ENCODE measurements at places on chromosomes 13 and 19.

DNA sequence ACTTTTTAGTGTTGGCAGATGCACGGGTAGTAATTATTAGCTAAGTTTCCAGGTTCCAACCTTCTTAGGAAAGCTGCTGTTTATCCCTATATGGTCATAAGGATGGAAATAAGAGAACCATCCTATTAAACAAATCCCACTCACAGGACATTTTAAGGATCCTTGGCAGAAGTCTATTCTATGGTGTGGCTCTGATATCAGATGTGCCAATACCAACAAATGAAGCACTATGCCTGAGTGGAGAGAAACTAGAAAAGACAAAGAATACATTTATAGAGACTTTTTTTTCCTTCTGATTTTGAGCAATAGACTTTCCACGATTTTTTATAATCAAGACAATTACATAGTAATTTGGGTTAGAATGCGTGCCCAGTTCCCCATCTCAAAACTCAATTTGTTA lies 12.6 kb downstream of the PCDH17 start:
- no peak for DNase-seq

- DNase-seq = peak; percentile 59
Measured at GRCh38 chr13:52158629-52159158, 703 bp downstream of the NEK3 start.

GRCh38 chr13:66111628-66112027 lies 1118.5 kb downstream of the PCDH9 start:
- no peak for DNase-seq

DNA sequence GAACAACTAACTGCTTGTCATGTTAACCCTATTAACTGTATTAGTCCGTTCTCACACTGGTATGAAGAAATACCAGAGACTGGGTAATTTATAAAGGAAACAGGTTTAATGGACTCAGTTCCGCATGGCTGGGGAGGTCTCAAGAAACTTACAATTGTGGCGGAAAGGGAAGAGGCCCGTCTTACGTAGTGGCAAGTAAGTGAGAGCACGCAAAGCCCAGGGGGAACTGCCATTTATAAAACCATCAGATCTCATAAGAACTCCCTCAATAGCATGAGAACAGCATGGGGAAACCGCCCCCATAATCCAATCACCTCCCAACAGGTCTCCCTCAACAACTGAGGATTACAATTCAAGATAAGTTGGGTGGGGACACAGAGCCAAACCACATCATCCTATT lies 34.7 kb downstream of the PHF11 start:
- no peak for DNase-seq

GRCh38 chr19:52991484-52991883 lies 22.2 kb upstream of the ERVV-1 start:
- peak; percentile 91 for DNase-seq

GRCh38 chr13:63085851-63086250 lies 1670.2 kb upstream of the PCDH20 start:
- no peak for DNase-seq

- peak; percentile 97 for DNase-seq
Measured at GRCh38 chr19:54209811-54210494, 9.3 kb downstream of the RPS9 start.

DNA sequence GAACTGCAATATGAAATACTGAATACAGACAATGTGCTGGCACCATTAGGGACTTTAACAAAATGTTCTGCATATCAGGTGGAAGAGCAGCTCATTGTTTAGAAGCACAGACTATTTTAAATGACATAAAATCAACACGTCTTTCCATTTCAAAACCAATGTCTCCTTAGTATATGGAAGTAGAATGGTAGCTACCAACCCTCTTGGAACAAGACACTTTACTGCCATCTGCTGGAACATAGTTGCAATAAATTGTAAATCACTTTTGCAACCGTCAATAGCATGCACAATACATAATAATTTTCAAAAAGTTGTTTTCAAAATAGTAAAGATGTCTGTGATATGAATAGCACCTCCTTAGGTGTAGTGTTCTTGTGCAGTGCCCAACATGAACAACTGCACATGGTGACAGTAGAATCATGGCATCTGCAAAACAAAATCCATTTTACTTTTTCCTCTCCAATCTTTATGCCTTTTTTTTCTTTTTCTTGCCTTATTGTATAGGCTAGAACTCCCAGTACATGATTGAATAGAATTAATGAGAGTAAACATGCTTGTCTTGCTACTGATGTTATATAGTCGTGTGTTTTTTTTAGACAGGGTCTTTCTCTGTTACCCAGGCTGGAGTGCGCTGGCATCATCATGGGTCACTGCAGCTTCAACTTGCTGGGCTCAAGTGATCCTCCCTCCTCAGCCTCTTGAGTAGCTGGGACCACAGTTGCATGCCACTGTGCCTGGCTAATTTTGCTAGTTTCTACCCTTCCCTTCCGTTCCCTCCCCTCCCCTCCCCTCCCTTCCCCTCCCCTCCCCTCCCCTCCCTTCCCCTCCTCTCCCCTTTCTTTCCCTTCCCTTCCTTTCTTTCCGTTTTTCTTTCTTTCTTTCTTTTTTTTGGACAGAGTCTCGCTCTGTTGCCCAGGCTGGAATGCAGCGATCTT lies 7.8 kb upstream of the LYPD5 start:
- DNase-seq = peak; percentile 59

DNA sequence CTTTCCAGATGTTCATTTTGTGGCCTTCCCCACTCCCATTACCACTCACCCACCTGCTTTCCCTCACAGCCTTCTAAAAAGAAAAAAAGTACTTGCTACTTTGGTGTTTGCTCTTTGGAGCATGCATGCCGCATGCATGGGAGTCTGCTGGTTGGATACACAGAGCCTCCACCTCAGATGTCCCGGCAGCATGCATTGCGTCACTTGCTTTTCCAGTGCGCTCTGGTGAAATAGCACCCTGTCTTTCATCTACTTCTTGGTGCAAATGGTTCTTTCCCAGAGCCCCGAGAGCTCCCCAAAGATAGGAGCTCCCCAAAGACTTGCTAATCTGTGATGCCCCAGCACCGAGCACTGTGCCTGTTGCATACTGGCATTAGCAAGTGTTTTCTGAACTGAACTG lies 333.2 kb upstream of the ZNF507 start:
- no peak for DNase-seq

DNA sequence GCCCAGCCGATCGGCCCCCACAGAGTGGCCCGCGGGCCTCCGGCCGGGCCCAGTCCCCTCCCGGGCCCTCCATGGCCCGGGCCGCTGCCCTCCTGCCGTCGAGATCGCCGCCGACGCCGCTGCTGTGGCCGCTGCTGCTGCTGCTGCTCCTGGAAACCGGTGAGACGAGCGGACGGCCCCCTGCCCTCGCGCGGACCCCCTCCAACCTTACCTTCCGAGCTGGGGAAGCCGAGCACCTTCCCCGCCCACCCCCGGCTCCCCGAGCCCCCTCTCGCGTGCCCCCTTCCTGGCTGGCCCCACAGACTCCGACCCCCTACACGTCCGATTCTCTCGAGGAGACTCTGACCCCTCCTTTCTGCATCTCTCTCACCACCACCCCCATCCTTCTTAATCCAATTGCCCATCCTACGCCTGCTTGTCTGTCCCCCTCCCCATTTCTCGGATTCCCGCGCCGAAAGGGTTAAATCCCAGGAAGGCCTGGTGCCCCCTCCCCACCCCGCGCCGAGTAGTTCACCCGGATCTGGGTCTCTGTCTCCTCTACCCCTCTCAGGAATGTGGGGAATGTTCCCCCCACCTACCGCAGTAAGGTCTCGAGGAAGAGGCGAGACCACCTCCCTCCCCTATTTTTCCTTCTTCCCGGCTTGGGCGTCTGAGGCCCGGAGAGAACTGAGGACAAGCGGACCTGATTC lies 502 bp downstream of the NECTIN2 start:
- peak; percentile 66 for DNase-seq

GRCh38 chr13:100221166-100221565 lies 132.3 kb downstream of the PCCA start:
- no peak for DNase-seq
